Cerebellar cortex (tissue), 1 donor: ENCODE measurements at places on chromosomes 5 and 9.

GRCh38 chr9:110536822-110537221 is 42.7 kb downstream of the SVEP1 start:
- no peak for DNase-seq

DNA sequence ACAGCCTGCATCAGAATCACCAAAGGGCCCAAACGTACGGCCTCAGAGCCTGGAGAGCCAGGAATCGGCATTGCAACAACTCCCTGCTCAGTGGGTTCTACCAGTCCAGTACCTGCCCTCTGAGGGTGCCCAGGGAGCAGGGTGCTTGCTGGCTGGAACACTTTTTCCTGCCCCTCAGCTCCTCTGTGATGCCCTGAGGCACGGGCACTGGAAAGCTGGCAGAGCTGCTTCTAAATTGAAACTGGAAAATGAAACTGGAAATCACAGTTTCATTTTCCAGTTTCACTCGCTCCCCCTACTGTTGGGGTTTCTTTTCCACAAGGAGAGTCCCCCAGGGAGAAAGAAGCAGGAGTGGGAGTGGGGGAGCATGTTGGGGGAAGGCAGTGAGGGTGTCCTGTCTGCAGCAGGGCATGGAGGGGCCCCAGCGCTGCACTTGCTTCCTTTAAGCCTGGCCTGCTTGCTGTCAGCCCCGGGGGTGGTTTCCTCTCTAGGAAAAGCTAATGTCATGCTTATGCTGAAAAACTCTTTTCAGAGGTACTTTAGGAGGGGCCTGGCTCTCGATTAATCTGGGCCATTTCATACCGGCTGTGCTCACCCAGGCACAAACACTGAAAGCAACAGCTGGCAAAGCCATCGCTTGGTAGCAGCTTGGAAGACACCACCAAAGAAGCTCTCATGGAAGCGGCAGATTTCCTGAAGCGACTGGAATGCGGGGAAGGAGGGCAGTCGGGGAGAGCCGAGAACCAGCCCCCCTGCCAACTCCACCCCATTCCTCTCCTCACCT is 26.2 kb downstream of the IRF1 start:
- DNase-seq: no peak

GRCh38 chr9:134384811-134385479 is 58.7 kb downstream of the RXRA start:
- DNase-seq: peak; percentile 67

GRCh38 chr5:38369692-38370091 is 111.3 kb downstream of the EGFLAM start:
- no peak for DNase-seq

GRCh38 chr5:88732181-88732633 is 150.8 kb downstream of the MEF2C start:
- no peak for DNase-seq

DNA sequence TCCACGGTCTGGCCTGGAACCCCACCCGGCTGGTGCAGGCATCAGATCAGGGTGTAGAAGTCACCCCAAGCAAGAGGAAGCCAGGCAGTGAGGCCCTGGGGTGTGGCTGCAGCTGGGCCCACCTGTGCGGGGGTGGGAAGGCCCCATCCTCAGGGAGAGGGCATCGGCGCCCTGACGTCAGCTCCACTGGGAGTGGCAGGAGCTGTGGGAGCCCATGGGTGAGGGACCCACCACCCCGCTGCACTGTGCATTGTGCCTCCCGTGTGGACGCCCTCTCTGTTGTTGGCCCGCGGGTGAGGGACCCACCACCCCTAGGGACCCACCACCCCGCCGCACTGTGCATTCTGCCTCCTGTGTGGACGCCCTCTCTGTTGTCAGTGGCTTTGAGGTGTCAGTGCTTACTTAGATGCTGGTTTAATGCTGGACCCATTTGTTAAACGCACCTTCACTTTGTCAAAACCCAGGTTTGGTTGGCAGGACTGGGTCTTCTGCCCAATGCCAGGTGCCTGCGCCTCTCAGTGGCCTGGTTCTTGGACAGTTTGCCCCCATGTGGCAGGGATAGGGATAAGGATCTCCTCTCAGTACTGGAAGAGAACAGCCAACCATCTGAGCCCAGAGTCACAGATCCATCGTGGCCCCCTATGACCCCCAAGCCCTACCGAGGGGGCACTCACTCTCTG is 6.9 kb upstream of the EXOC3 start:
- no peak for DNase-seq

GRCh38 chr5:142056816-142057696 is 44.2 kb upstream of the GNPDA1 start:
- peak; percentile 27 for DNase-seq

GRCh38 chr9:127128341-127129072 is 6.1 kb upstream of the ANGPTL2 start:
- DNase-seq: no peak

GRCh38 chr9:82583524-82583923 is 479.4 kb downstream of the RASEF start:
- no peak for DNase-seq

- no peak for DNase-seq
Observed at GRCh38 chr9:89309166-89309565, 1.8 kb upstream of the CKS2 start.

- DNase-seq: no peak
Observed at GRCh38 chr9:131706608-131706970, 33.3 kb downstream of the RAPGEF1 start.

- no peak for DNase-seq
Observed at GRCh38 chr9:5389109-5389732, 48.5 kb downstream of the PLGRKT start.

GRCh38 chr9:121073038-121073437 is 1.7 kb upstream of the CNTRL start:
- no peak for DNase-seq

- no peak for DNase-seq
Observed at GRCh38 chr5:64273276-64273675, 107.6 kb downstream of the RNF180 start.

DNA sequence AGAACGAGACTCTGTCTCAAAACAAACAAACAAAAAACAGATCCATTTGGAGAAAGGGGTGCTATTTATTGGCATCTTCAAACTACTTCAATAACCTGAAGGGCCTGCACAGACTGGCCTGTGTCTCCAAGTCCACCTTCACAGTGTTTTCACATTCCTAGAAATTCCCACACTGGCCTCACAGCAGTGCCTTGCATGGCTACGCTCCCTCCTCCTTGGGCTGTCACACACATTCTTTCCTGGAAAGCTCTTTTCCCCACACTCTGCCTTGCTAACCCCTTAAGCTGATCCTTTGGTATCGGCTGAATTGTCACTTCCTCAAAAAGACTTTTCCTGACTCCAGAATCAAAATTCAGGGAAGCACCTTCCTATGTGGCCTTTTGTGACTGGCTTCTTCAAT is 19.8 kb downstream of the FAM151B start:
- DNase-seq: no peak

DNA sequence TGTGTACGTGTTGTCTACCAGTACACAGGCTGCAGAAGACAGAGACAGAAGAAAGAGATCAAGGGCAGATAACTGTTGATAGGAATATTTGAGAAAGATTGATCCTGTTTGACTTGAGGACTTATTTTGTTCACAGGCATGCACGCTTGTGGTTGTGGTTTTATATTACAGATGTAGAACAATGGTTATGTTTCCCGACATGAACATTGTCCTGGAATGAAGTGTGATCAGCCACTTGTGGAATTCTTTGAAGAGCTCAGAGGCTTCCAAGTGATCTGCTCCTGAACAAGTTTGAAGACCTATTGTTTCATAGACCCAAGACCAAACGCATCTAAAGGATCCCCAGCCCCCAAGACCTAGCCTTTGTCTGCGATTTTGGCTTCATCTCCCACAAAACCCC is 13.7 kb downstream of the TEX53 start:
- DNase-seq: no peak

- peak; percentile 76 for DNase-seq
Observed at GRCh38 chr5:141848744-141849414, 29.3 kb downstream of the PCDH1 start.

DNA sequence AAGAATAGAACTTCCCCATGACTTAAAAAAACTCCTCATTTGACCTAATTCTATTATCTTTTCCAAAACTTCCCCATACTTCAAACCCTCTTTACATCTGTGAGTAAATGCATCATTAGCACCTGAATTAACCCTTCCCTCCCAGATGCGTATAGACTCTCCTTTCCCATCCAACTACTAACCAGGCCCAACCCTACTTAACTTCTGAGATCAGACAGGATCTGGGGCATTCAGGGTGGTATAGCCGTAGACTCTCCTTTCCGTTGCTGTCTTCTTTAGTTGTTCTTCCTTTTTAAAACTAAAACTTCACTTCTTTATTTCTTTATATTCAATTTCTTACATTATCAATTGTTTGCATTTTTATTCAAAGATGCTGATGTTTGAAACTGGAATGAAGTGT is 165.2 kb downstream of the SLCO4C1 start:
- DNase-seq: no peak

GRCh38 chr5:124193371-124193789 is 553.1 kb downstream of the ZNF608 start:
- no peak for DNase-seq

DNA sequence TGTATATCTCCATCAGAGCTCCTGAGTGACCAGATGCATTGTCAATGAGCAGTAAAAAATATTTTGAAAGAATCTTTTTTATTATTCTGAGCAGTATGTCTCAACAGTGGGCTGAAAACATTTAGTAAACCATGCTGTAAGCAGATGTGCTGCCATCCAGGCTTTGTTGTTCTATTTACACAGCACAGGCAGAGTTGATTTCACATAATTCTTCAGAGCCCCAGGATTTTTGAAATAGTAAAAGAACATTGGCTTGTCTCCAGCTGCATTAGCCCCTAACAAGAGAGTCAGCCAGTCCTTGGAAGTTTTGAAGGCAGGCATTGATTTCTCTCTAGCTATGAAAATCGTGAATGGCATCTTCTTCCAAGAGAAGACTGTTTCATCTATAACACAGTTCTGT is 25.2 kb upstream of the ENTREP1 start:
- DNase-seq: no peak

DNA sequence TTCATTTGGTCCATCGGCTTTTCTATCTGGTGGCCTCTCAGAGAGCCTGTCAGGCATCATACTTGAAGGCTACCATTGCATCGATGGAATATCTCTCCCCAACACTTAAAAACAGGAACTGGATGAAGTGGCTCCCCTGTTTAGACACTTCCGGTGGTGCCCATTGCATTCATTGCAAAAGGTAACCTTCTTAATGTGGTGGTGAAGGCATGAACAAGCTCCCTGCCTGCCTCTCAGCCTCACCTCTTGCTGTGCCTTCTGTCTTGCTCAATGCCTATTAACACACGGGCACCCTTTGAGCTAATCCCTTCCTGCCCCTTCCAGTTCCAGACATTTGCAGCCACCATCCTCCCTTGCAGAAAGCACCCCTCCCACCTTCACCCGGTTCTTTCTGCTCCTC is 233.1 kb upstream of the MSX2 start:
- no peak for DNase-seq

DNA sequence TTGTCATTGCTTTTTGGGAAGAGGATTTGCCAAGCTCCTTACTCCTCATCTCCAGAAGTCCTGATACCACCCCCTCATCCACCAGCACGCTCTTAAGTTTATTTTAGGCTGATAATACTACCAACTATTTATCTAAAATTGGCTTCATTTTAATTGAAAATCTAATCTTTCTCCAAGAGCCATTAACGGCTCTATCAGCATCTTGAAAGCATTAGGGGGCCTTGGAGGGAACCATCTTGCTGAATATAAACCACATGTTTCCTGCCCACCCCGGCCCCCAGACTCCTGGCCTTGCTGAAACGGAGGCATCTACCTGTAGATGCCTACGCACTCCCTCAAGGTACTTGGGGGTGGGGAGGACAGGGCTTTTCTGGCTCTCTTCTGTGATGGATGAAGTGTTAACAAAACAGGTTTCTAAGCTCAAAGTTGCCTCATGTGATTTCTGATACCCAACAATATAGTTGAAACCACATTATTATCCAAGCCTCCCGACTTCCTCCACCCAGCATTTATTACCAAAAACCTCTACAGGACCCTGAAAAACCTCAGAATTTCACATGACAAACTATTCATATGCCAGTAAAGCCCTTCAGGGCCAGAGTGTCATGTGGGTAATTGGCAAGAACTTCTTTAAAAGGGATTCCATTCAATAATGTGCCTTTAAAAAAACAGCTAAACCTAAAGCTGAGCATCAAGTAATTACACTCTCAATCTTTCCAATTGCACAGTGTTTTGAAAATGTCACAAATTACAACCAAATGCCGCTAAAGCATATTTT is 96.7 kb downstream of the SAXO1 start:
- no peak for DNase-seq

GRCh38 chr9:29129763-29130162 is 1556.5 kb upstream of the C9orf72 start:
- DNase-seq: no peak

DNA sequence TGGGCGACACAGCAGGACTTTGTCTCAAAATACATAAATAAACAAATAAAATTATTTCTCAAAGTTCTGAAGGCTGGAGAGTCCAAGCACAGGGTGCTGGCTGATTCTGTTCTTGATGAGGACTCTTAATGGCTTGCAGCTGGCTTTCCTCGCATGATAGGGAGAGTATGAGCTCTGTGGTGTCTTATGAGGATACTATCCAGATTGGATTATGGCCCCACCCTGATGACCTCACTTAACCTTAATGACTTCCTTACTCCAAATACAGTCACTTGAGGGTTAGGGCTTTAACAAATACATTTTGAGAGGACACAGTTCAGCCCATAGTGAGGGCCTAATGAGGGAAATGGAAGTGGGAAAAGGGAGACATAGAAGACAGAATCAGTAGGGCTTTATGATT is 87.7 kb downstream of the FOCAD start:
- DNase-seq: no peak

GRCh38 chr5:172666251-172666650 is 25.2 kb downstream of the NEURL1B start:
- DNase-seq: no peak

DNA sequence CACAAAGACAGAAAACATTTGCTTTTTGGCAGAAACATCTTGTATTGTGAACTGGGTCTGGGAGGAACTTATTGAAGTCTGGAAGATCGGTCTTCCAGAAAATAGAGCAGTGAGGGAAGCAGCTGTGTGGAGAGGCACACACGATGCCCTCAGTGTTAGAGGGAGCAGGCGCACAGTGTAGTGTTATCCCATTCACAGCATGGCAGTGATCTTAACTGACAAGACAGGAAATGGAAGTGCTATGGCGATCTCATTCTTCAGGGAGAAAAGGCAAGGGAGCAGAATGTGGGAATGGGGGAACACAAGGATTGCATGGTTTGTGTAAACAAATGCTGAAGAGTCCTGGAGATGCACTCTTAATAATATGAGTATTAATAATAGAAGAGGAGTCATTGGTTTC is 161.0 kb downstream of the PBX3 start:
- no peak for DNase-seq

DNA sequence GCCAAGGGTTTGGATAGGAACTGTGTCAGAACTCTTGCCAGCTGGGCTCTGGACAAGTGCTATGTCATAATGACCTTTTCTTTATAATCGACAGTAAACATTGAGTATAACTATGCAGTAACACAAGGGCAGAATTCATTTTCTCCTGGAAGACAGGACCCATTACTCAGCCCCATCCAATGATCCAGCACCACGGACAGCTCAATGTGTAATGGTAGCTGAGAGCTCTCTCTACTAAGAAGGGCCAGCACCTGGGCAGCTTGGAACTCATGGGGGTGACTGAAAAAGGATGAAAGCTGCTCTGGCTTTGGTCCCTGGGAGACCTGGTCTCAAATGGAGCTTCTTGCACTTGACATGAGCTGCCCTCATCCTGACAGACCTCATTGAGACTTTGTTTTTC is 347.8 kb downstream of the TRIM32 start:
- DNase-seq: peak; percentile 30
